ENCODE measurements at places on chromosomes 11 and 22.

GRCh38 chr11:78427615-78428265 lies 10.1 kb upstream of the GAB2 start:
- DNase-seq: no peak

DNA sequence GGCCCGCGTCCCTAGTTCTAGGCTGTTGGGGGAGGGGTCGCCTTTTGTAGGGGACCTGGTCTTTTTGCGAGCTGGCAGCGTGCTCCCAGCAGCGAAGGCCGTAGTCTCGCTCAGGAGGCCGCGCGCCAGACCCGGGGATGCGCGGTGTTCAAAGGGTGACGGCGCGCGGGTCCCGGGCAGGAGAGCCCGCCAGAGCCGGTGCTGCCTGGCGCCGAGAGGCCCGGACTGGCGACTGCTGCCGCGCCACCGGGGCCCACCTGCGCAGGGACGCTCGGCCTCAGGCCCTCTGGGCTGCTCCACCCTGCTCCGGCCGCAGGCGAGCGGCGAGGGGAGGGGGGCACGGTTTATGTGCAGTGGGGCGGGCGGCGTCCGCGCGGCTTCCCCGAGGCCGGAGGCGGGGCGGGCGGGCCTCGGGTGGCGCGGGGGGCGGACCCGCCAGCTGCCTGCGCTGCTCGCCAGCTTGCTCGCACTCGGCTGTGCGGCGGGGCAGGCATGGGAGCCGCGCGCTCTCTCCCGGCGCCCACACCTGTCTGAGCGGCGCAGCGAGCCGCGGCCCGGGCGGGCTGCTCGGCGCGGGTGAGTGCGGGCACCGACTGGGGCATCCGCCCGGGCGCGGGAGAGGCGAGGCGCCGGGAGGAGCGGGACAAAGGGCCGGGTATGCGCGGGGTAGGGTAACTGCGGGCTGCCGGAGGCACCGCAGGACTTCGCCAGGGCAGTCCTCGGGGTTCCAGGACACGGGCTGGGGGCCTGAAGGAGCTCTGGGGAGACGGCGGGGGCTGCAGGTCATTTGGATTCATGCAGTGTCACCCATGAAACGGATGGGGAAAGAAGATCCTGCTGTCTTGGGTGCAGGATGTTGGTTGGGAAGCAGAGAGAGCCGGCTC lies at the start of gene PRSS23:
PRSS23 (plus strand) TSS at position 467 of the 884 bp plus-strand sequence. CDS start 7,102 bp downstream, outside the sequence.
- no peak for DNase-seq

DNA sequence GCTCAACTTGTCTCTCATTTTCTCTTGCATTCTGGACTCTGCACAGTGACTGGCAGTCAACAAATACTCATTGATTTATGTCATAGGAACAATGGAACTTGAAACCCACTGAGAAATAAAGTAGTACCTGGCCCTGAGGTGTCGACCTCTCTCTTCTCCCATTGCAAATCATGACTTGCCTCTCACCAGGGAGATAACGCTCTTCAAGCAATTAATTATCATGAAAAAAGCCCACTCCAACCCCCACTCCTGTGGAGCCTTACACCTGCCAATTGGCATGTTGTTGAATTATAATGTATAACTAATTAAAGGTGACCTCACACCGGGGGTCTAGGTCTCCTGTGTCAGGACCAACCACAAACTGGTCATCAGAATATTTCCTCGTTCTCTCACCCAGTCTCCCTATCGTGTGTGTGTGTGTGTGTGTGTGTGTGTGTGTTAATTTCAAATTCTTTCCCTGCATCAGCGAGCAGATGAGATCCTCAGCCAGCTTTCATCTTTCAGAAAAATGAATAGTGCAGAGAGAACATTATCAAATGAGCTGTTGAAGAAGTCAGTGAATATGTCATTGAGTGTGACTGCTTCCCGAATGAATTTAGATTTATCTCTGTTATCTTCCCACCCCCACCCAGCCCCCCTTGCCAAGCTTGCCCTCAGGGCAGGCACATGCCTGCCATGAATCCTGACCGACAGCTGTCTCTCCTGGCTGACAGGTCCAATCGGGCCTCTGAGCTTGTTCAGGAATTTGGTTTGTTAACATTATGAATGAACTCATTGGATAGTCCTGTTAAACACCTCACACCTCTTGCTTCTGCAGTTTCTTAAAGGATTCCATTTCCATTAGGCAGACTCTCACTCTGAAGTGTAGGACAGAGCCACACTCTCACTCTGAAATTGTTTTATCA lies 357.4 kb downstream of the INSC start:
- no peak for DNase-seq

GRCh38 chr11:1447845-1448825 lies 38.4 kb downstream of the MOB2 start:
- no peak for DNase-seq

GRCh38 chr11:73205661-73206343 lies 12.3 kb upstream of the P2RY2 start:
- no peak for DNase-seq

Measured in activated CD8-positive, alpha-beta memory T cell treated with anti-CD3 and anti-CD28 coated beads for 1 hour (primary cell).